Stimulated activated CD8-positive, alpha-beta memory T cell treated with anti-CD3 and anti-CD28 coated beads, Interleukin-12 subunit alpha, Interleukin-12 subunit beta, amount 100 ng/mL, for 1 hour (primary cell): ENCODE measurements at places on chromosomes 4 and X.

DNA sequence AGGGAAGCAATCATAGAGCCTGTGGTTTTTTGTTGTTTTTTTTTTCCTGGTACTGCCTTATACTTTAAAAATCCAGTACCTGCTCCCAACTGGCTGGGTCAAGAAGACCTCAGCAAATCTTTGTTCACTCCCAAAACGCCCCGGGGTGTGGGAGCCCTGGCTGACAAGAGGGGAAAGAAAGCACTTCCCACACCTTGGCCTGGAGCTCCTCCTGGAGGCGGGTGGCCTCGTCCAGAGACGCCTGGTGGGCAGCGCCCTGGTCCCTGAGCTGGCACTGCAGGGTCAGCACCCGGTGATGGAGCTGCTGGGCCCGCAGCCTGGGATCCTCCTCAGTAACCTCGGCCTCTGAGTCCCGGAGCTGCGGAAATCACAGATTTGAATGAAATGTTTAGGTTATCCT lies 38.2 kb downstream of the C4orf50 start:
- no peak for DNase-seq

- no peak for DNase-seq
Observed at GRCh38 chr4:151957153-151957552, 196.3 kb upstream of the GATB start.

DNA sequence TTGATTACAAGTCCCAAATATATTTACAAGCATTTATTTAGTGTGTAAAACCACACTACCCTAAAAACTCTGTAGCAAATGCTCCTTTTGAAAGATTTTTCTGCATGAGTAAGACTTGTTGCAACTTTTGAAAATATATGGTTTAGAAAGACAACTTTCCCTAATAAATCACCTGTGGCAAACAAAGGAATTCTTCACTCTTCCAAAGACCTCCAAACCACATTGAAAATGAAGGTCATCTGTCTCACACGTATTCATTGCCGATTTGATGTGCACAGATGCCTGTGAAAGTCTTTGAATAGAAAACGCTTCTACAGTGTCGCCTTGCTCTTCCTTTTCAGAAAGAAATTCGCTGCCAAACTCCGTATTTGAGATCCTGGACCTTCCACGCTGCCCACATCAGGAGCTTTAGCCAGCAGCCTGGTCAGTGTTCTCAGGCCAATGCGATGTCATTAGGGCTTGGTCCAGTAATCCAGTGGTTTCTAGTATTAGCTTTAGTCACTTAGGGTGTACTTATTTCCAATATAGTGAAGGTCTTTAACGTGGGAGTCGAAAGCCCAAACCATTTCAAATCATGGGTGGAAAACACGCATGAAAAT lies 22.2 kb downstream of the SPINK2 start:
- no peak for DNase-seq

DNA sequence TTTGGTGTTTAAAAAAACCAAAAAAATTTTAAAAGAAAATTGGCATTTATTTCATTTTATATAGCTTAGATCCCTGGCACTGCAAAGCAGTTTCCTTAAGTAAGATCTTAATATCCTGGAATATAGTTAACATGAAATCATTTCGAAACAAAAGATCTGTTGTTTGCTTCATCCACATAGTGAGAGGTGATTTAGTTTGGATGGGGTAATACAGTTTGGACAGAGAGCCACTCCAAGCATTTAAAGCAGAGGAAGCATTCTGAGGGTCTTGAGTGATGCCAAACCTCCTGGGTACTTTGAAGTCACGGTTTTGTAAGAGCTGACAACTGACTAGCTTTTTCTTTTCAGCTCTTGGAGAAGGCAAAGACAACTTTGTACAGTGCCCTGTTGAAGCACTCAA lies 28.7 kb downstream of the NOCT start:
- DNase-seq: no peak

DNA sequence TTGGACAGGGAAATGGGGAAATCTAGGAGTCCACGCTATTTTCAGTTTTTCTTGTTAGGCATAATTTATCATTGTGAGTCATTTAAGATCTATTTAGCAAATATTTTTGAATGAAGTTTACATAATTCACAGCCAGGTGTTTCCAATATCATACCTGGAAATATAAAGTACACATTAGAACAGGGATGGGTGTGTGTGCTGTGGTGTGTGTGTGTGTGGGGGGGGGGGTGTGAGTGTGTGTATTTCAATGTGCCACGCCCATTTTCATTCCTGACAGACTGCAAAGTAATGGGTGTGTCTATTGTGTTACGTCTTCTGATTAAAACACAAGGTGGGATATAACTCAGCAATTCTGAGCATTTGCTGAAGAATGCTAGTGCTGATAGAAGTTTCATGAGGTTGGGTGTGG lies 33.2 kb downstream of the ARHGAP10 start:
- no peak for DNase-seq

DNA sequence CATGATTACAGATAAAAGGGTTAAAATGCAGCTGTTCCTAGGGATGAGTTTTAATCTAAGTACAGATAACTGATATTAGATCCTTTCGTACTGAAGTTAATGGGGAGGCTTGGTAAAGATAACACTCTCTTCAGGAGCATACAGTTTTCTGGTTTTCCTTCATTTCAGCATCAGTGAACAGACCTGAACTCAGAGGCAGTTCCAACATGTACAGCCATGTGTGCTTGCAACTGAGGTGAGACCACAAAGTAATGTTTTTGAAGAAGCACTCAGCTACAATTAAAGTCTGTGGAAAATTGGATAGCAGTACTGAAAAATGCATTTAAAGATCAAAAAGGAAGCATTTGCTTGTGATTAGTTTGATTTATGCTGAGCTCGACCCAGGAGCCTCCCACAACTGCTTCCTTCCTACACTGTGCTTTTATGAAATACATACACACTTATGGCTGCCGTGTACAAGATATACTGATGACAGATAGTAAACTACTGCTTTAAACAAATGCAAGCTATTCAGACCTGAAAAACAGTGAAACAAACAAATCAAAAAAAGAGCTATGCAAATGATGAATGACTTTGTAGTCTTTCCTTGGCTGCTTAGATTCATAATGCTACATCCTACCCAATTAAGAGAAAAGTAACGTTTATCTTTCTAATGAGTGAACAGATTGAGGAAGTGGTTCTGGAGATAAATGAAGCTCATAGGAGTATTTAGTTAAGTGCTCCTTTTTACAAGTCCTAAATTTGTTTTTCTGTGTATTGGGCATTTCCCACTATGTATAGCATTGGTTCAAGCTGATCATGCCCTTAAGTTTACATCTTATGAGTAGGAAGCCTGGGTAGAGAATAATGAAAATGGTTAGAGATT lies 68.4 kb downstream of the PDLIM5 start:
- no peak for DNase-seq

DNA sequence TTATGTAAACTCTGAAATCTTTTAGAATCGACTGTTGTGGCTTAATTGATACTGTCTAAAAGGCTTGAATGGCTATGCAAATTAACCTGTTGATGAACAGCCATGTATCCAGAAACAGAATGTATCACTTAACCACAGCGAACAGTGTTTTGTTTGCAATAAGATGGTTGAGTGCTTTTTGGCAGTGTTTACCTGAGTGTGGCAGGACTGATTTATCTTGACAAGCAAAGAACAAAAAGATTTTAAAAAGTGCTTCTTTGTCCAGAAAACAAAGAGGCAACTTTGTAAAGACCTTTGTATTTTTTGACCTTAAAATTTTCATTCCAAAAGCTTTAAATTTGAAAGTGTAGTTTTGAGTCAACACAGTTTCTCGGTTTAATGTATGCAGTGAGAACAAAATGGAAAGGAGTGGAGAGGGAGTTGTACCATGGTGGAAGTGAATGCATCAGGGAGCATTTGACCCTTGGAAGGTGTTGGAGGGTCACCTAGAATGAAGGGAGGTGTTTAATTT lies 18.0 kb downstream of the ARHGAP10 start:
- DNase-seq: no peak

GRCh38 chr4:40530961-40531635 lies 98.6 kb downstream of the RBM47 start:
- no peak for DNase-seq

DNA sequence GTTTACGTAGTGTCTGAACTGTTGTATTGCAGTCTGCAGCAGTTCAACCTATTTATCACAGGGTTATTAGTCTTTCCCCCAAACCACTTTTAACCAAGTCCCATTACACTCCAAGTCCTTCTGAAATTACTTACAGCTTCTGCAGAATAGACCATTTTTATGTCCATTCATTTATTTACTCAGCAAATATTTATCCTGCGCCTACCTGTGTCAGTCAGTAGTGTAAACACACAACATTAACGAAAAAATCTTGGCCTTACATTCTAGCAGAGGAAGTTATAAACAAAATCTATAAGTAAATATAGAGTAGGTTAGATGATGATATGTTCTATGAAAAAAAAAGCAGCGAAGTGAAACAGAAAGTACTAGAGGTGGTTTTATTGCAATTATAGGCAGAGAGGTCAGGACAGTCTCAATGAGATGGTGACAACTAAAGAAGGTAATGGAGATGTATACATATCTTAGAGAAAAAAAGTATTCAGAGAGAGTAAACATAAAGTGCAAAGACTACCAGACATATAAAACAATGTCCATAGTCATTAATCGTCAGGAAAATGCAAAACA lies 534.7 kb downstream of the KCNIP4 start:
- DNase-seq: no peak

- no peak for DNase-seq
Observed at GRCh38 chr4:8648816-8649630, 56.5 kb downstream of the CPZ start.

DNA sequence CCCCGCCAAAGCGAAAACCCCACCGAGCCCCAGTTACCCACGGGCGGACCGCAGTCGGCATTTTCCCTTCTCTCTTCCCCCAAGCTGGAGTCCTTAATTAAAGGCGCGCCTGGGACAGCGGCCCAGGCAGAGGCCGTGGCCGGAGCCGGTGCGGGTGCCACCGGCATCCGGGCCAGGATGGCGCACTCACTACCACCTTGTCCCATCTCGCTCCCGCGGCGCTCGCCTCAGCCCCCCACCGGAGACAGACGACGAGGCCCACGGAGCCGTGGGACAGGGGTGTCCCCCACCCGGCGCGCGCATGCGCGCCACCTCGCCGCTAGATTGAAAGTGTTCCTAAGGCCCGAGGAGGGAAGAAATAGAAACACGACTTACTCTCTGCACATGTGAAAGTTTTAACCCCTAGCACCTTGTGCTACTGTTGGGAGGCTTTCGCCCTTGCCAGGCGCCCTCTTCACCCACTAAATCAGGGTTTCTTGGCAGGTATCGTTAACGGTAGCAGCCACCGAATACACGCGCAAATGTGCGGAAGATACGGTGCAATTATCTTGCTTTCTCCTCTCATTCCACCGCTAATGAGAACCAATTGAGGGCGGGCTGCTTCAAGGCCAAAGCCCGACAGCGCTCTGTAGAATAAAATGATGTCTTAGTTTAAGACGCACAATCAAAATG lies 64.3 kb upstream of the CCDC160 start:
- DNase-seq: peak; percentile 20

- DNase-seq: no peak
Observed at GRCh38 chr4:163164591-163164990, 2.1 kb downstream of the NAF1 start.

DNA sequence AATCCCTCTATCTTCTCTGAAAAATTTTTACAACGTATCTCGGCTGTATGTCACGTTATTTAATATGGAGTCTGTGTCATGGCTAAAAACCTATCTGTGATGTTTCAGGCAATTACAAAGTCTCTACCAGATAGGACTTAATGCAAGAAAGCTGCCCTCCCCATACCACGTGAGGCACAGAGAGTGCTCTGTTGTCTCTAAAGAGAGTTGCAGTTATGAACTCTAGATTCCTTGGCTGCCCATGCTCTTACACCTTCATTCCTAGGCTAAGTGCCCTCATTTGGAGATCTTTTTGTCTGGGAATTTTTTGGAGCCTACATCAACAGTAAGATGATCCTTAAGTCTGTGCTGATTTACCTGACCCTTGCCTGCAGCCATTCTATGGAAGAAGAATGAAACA lies 935.9 kb downstream of the C4orf33 start:
- DNase-seq: no peak

- DNase-seq: no peak
Observed at GRCh38 chr4:188780028-188780427, 640.8 kb downstream of the TRIML1 start.

DNA sequence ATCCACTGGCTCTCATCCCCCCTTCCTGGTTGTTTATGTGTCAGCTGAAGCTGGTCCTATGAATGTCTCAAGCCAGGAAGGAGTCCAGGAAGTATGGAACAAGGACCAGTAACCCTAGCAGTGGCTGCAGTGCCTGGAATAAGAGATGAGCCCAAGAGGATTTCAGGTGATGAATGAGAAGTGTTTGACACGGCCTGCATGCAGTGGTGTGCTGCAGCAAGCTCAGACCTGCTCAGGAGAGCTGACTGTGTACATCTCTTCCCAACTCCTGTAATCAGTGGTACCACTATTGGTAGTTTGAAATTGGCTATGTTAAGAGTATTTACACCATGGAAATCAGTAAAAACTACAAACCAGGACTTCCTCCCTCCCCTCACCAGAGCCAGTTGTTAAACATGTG lies 88.0 kb downstream of the IQCM start:
- no peak for DNase-seq

- no peak for DNase-seq
Observed at GRCh38 chr4:55675196-55675793, 39.2 kb upstream of the NMU start.

DNA sequence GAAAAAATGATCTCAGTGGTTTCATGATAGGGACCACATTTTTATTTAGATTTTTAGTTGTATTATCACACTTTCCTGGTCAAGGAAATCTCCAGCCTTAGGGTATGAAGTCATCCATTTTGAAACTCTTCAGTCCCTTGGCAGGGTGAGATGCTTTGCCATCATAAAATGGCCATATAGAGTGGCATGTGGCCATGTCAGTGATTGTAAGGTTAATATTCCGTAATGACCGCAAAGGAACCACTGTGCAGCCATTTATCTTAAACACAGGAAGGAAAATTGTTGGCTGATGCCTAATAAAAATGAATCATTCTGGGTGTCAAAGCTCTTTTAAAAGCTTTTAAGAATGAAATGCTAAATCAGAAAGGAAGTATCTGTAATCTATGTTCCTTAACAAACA lies 35.6 kb downstream of the COMMD8 start:
- DNase-seq: no peak

DNA sequence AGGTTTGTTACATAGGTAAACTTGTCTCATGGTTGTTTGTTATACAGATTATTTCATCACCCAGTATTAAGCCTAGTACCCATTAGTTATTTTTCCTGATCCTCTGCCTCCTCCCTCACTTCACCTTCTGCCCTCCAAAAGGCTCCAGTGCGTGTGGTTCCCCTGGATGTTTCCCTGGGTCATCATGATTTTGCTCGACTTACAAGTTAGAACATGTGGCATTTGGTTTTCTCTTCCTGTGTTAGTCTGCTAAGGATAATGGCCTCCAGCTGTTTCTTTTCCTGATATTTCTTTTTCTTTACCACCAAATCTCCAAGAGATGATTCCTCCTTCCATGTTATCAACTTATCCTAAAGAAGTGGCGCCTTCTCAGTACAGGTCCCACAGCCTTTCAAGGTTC lies 543.1 kb upstream of the ADGRL3 start:
- DNase-seq: no peak
